ENCODE measurements at places on chromosomes 5 and 9.

DNA sequence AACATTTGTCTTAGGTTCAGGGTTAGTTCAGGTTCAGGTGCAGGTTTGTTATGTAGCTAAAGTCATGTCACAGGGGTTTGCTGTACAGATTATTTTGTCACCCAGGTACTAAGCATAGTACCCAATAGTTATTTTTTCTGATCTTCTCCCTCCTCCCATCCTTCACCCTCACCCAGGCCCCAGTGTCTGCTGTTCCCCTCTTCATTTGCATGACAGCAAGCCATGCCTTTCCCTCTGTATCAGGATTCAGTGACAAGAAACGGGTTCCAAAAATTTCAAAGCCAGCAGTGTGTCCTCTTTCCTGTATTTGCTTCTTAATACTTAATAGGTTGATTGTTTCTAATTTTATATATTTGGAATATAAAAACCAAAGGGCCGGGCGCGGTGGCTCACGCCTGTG lies 330.8 kb upstream of the SGCD start:
- DNase-seq: no peak

- peak; percentile 62 for DNase-seq
Observed at GRCh38 chr5:107593009-107593408, 77.7 kb downstream of the EFNA5 start.

DNA sequence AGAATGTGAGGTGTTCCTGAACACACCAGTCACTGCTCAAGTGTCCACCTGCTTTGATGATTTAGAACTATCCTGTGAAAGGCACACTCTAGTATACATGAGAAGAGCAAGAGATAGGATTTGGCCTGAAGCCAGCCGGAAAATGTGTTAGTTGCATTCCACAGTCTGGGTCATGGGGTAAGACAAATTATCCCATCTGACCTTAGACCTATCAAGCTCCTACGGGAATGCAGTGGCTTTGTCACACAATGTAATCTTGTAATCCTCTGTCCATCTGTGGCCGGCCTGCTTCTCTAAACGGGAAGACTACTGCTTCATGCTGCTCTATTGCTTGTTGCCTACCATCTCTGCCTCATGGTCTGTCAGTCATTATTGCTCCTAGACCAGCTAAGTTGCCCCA lies 92.4 kb upstream of the PRRC1 start:
- DNase-seq: no peak

GRCh38 chr5:109655841-109656240 lies 33.9 kb upstream of the MAN2A1 start:
- no peak for DNase-seq

- DNase-seq: no peak
Observed at GRCh38 chr5:107320376-107320775, 350.4 kb downstream of the EFNA5 start.

GRCh38 chr9:100637787-100638186 lies 59.9 kb downstream of the CAVIN4 start:
- peak; percentile 42 for DNase-seq

DNA sequence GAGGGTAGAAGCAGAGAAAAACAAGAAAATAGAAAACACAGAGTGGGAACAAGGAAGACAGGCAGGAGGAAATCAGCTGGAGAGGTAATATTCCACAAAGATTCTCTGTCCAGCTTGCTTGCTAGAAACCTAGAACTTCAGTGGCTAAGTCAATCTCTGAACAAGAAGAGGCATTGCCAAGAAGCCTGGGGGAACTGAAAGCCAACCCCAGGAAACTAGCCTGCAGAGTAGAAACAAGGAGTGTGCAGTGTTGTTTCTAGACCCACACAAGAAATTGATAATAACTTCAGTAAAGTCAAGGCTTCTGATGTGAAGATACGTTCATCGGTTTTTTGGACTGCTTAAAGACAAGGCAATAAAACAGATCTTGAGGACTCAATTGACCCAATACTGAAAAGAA lies 234.5 kb upstream of the MAP3K1 start:
- DNase-seq: no peak
